ENCODE measurements at places on chromosomes 2 and 18. TPM values are rescaled to one million over a fixed set of nuclear protein-coding genes. Genes with fewer than 3 reads are reported as not detected.
A peak's percentile ranks its signal among the peaks of the same experiment; 100 is the strongest.

DNA sequence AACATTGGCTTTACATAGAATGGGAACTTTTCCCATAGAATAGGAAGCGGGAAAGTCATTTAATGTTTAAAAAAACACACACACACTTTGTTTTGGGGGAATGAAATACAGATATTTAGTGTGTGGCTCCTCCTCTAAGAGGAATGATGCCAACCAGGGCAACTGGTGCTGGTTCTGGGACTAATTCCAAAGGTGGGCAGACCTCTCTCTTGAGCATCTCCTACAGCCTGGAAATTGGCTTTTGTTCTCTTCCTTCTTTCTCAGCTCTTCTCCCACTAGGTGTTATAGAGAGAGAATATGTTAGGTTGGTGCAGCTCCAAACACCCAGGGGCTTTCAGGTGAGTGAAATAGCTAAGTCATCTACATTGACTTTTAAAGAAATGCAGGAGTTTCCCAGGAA is 190.1 kb downstream of the RAD51AP2 start:
- H3K27me3 ChIP-seq = no peaks in the 10 kb centered on the region
- DNase-seq = no peak
- no peaks in the 10 kb centered on the region for H3K36me3 ChIP-seq
- H3K27ac ChIP-seq = no peak overlapping the region
- no peaks in the 10 kb centered on the region for H3K4me1 ChIP-seq

DNA sequence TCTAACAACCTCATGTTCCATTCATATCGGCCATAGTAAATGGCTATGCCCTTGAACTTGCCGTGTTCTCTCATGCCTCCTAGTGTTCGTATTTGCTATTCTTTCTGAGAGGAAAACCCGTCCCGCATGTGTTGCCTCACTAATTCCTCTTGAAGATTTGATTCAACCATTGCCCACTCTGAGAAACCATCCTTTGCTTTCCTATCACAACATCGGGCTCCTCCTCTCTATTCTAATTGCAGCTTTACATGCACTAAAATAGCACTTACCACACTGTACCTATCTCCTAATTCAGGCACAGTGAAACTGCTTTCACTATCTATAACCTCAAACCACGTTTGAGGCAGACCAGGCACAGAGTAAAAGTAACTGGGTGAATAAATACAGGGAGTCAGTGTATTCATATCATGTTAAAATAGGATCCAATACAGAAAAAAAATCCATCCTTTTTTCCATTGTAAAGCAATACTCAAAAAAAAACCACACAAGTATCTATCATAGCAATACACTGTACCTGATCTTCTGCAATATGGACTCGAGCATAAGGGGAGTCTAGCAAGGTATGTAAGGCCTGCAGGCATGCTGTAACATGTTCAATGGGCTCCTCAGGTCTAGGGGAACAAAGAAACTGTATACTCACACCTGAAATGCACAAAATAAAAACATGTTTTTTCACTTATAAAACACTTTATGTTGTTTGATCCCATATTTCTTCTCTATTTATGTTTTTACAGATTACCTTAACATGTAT is 39.0 kb upstream of the STRN start:
- H3K4me1 ChIP-seq = no peaks in the 10 kb centered on the region
- no peaks in the 10 kb centered on the region for H3K27me3 ChIP-seq
- no peak for DNase-seq
- no peak overlapping the region for H3K27ac ChIP-seq
- H3K4me3 ChIP-seq = no peak overlapping the region
- peaks cover 50% of the 10 kb centered on the region for H3K36me3 ChIP-seq

DNA sequence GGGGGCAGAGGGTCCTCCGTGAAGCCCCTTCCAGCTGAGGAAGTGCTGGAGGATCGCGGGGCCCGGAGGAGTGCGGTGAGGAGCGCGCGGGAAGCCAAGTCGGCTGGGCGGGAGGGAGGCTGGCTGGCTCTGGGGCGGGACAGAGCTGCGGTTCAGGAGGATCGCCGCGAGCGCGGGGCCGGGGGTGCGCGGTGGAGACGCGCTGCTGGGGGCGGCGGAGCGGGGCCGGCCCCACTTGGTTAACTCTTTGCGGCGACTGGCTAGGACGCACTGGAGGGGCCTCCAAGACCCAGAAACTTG is 464 bp downstream of the CYBRD1 start:
- peak overlapping the region; percentile 25 for H3K4me3 ChIP-seq
- H3K36me3 ChIP-seq = no peaks in the 10 kb centered on the region
- no peaks in the 10 kb centered on the region for H3K27me3 ChIP-seq
- H3K4me1 ChIP-seq = no peaks in the 10 kb centered on the region

DNA sequence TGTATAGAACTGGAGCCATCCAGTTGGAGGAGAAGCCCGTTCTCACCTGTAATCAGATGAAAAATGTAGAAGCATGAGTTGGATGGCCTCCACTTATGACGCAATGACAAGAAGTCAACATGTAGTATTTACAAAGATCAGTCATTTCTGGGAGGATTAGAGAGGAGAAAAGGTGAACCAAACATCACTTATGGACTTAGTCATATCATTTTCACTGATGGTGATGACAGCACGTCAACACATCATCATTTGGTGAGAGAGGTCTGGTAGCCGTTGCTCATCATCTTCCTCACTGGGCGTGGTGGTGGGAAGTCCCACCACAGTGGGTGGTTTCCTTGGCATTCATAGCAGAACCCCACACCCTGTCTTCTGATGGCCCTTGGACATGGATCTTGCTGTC is 264.2 kb upstream of the EPAS1 start:
- no peaks in the 10 kb centered on the region for H3K27me3 ChIP-seq
- peaks cover 5% of the 10 kb centered on the region for H3K4me1 ChIP-seq

GRCh38 chr2:235102896-235103295 is 151.1 kb downstream of the SH3BP4 start:
- H3K4me1 ChIP-seq = no peaks in the 10 kb centered on the region
- H3K27ac ChIP-seq = no peak overlapping the region
- H3K36me3 ChIP-seq = no peaks in the 10 kb centered on the region

DNA sequence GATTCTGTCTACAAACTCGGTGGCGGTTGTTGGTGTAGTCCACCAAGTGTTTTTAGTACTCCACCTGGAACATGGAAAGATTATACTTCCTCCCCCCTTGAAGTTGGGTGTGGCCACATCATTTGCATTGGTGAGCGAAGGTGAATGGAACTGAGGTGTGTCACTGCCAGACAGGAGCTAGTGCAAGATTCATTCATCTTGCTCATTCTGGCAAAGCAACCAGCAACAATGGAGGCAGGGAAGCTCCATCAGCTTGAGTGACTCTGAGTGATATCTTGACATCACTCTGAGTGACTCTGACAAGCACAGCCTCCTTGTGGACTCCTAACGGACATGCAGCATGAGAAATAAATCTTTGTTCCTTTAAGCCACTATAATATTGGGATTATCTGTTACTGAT is 54.7 kb upstream of the SLC1A4 start:
- no peaks in the 10 kb centered on the region for H3K36me3 ChIP-seq
- no peak overlapping the region for H3K4me3 ChIP-seq
- DNase-seq = no peak
- H3K27me3 ChIP-seq = no peaks in the 10 kb centered on the region
- no peaks in the 10 kb centered on the region for H3K4me1 ChIP-seq

DNA sequence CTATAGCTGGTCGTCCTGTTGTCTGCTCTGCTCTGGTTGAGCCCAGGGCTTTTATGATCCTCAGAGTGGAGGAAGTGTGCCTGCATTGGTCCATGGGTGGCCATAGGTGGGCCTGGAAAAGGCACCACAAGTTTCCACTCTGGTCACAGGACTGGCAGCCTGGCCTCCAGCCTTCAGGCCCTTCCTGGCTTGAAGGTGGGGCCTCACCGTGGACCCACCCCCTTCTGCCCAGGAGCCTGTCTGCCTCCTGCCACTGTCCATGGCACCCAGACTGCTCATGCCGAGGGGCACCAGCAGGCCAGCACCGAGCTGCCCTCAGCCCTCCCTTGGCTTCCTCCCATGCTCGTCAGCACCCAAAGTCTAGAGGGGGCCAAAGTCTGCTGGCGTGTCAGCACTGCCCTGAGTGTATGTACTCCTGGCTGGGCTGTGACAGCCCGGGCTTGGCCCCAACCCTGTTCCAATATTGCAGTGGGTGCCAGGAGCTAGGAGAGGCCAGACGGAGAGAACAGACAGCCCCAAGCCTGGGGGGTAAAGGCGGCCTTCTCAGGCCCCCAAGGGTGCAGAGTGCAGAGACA is 529.4 kb downstream of the DCC start:
- no peaks in the 10 kb centered on the region for H3K4me1 ChIP-seq
- no peaks in the 10 kb centered on the region for H3K36me3 ChIP-seq
- no peak overlapping the region for H3K27ac ChIP-seq
- no peak for DNase-seq
- no peak overlapping the region for H3K4me3 ChIP-seq

GRCh38 chr2:99468155-99468554 is 21.7 kb downstream of the REV1 start:
- H3K27me3 ChIP-seq = no peaks in the 10 kb centered on the region
- H3K4me1 ChIP-seq = peaks cover 8% of the 10 kb centered on the region
- no peak overlapping the region for H3K27ac ChIP-seq
- H3K36me3 ChIP-seq = no peaks in the 10 kb centered on the region
- DNase-seq = no peak

- H3K27ac ChIP-seq = no peak overlapping the region
- peaks cover 34% of the 10 kb centered on the region for H3K4me1 ChIP-seq
- DNase-seq = peak; percentile 77
- no peak overlapping the region for H3K4me3 ChIP-seq
- H3K27me3 ChIP-seq = no peaks in the 10 kb centered on the region
- H3K36me3 ChIP-seq = peaks cover 5% of the 10 kb centered on the region
Observed at GRCh38 chr2:27320958-27321543, 1.8 kb downstream of the MPV17 start.

GRCh38 chr18:57164401-57164800 is 17.5 kb downstream of the BOD1L2 start:
- H3K4me1 ChIP-seq = no peaks in the 10 kb centered on the region
- no peak overlapping the region for H3K4me3 ChIP-seq
- no peak overlapping the region for H3K27ac ChIP-seq
- no peaks in the 10 kb centered on the region for H3K36me3 ChIP-seq

DNA sequence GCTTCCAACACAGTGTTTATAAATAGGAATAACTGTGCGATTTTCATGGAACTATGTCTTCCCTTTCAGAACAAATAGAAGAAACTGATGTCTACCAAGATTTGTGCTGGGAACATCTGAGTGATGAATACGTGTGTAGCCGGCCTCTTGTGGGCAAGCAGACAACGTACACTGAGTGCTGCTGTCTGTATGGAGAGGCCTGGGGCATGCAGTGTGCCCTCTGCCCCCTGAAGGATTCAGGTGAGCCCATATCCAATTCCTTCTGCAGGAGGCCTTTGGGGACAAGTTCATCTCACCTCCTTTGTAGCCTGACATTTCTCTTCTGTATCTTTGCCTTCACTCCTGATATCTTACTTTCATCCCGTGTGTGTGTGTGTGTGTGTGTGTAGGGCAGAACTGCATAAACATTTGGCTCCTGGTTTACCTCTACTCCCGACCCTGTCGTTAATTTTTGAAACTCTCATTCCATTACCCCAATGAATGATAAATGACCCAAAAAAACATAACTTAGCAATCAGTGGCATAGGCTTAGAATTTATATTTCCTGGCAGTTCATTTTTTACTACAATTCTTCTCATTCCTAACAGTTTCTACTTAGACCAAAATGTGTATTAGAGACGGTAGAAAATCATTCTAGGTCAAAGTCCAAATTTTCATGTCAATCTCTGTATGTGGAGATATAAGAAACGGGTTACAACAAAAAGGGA is 111.0 kb upstream of the RASGRP3 start:
- no peak overlapping the region for H3K27ac ChIP-seq
- no peaks in the 10 kb centered on the region for H3K27me3 ChIP-seq
- H3K4me1 ChIP-seq = peaks cover 4% of the 10 kb centered on the region
- no peak overlapping the region for H3K4me3 ChIP-seq
- no peaks in the 10 kb centered on the region for H3K36me3 ChIP-seq

- no peak for DNase-seq
- no peak overlapping the region for H3K27ac ChIP-seq
- no peaks in the 10 kb centered on the region for H3K36me3 ChIP-seq
- no peaks in the 10 kb centered on the region for H3K4me1 ChIP-seq
Observed at GRCh38 chr2:10210336-10210735, 87.8 kb downstream of the RRM2 start.

DNA sequence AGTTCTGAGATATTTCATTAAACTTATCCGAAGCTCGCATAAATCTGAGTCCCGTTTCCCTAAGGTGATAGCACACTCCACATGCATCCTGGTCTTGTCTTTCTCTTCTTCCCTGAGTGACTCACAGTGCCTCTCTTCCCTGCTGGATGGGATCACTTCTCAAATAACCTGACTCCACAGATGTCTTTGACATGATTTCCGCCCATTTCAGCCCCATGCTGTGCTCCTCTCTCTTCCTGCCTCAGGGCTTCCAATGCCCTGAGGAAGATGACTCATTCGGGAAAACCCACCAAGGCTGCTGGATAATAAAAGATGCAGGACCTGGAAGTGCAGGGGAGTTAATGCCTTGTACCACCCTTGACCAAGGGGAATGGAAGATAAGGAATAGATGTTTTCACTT is 441.7 kb upstream of the SOX11 start:
- H3K27ac ChIP-seq = no peak overlapping the region
- no peak for DNase-seq
- no peaks in the 10 kb centered on the region for H3K4me1 ChIP-seq
- no peaks in the 10 kb centered on the region for H3K27me3 ChIP-seq
- no peak overlapping the region for H3K4me3 ChIP-seq

DNA sequence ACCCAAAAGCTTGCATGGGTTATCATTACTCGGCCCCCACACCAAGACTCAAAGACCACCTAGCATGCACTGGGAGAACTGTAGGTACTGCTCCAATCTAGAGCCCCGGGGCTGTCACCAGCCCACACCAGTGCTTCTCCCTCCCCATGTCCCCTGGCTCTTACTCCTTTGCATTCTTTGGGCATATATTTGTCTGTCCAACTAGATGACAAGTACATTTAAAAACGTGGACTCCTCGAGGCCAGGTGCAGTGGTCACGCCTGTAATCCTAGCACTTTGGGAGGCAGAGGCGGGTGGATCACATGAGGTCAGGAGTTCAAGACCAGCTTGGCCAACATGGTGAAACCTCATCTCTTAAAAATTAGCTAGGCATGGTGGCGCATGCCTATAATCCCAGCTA is 7.8 kb downstream of the AFG3L2 start:
- DNase-seq = no peak
- peaks cover 24% of the 10 kb centered on the region for H3K4me1 ChIP-seq
- H3K4me3 ChIP-seq = no peak overlapping the region
- H3K36me3 ChIP-seq = peaks cover 4% of the 10 kb centered on the region
- H3K27ac ChIP-seq = no peak overlapping the region

GRCh38 chr2:106316915-106317314 is 122.8 kb upstream of the UXS1 start:
- H3K4me3 ChIP-seq = no peak overlapping the region
- no peak overlapping the region for H3K27ac ChIP-seq
- H3K4me1 ChIP-seq = no peaks in the 10 kb centered on the region
- H3K36me3 ChIP-seq = no peaks in the 10 kb centered on the region
- no peak for DNase-seq

MEP1B gene
- total RNA-seq = not detected

SERPINB10 gene
- total RNA-seq = not detected

FBXO15 gene
- total RNA-seq = 1.00 TPM

ESPNL gene
- total RNA-seq = 0.25 TPM

CABYR gene
- total RNA-seq = not detected

All from pancreas (tissue), 10 donors.